Stimulated activated CD8-positive, alpha-beta memory T cell treated with anti-CD3 and anti-CD28 coated beads, Interleukin-4, amount 100 ng/mL, for 1 hour (primary cell): ENCODE measurements at places on chromosomes 11 and 22.
A peak's percentile ranks its signal among the peaks of the same experiment; 100 is the strongest.

- no peak for DNase-seq
Observed at GRCh38 chr22:37887584-37888378, 18.3 kb upstream of the MICALL1 start.

DNA sequence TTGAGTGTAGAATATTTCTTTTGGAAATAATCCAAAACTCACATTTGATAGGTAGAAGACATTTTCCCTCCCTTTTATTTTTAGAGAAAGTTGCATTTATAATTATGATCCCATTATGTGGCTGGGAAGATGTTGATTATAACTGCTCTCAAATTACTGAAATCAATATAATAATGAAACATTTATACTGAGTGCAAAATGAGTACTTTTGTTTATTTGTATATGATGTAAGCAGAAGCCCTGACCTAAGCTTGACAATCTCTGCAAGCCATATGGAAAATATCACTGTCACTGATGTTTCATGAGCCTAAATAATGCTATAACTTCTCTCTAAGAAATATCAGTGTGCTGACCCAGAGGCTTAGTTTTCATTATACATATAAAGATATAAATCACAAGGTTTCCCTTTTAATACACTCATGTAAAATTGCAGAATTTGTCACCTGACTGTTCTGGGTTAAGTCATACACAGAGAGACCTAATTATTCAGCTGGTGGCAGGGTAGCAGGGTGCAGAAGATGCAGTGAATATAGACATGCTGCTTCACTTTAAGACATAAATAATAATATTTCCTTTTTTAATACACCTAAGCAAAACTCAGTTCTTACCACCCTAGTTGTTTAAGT is 99.2 kb downstream of the BBOX1 start:
- DNase-seq = no peak

DNA sequence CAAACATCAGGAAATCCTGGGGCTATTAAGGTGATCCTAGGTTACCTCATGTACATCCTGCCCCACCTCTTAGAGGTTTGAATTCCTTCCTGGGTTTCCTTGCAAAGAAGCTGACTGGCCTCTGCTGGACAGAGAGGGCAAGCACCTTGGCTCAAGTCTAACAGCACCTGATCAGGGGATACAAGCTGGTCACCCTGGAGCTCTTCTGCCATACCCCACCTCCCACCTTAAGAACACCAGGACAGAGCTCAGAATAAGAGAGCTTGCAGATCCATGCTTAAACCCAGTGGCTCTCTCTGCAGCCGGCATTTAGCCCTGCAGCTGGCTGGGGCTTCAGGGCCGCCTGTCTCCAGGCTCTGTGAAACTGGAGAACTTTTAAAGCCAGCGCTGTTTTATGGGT is 386.6 kb upstream of the NARS2 start:
- no peak for DNase-seq

DNA sequence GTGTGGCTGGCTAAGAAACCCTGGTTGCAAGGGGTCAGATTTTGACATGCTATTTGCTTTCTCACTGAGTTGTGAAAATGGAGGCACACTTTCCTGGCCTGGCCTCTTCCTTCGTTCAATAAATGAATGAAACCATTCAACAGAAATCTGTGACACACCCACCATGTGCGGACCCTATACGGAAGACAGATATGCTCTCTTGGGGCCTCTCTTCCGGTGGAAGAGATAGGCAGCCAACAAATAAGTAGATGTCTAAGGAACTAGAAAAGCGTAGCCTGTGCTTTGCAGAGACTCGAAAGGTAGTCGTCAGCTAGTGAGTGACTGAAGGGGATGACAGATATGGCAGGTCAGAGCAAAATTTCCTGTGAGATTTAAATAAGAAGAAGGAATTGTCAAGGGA is 5.3 kb downstream of the KCNQ1OT1 start:
- DNase-seq = no peak

GRCh38 chr11:29629286-29629685 is 387.5 kb downstream of the KCNA4 start:
- DNase-seq = no peak

- no peak for DNase-seq
Observed at GRCh38 chr22:45424241-45424731, 10.8 kb downstream of the RIBC2 start.

GRCh38 chr11:80592546-80592945 is 1151.7 kb upstream of the TENM4 start:
- DNase-seq = no peak

DNA sequence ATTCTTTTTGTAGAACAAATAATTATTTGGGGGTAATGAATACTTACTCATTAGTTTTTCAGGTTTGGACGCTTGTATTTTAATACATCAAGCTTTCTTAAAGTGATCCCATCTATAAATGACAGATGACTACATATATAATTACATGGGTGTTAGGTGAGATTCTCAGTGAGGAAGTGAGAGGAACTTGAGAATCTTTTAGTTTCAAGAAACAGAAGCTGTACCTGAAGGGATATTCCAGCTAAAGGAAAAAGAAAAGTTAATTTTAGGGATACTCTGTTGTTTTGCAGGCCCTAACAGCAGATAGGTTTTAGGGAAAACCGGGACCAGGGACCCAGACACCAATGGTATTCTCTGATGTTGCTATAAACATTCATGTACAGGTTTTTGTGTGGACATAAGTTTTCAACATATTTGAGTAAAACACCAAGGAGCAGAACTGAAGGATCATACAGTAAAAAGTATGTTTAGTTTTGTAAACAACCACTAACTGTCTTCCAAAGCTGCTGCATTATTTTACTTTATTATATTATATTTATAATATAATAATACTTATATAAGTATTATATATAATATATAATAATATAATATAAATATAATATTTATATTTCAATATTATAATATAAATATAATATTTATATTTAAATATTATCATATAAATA is 24.1 kb upstream of the PHOX2A start:
- no peak for DNase-seq

- DNase-seq = peak; percentile 29
Observed at GRCh38 chr11:74255741-74256375, 55.6 kb downstream of the P4HA3 start.

DNA sequence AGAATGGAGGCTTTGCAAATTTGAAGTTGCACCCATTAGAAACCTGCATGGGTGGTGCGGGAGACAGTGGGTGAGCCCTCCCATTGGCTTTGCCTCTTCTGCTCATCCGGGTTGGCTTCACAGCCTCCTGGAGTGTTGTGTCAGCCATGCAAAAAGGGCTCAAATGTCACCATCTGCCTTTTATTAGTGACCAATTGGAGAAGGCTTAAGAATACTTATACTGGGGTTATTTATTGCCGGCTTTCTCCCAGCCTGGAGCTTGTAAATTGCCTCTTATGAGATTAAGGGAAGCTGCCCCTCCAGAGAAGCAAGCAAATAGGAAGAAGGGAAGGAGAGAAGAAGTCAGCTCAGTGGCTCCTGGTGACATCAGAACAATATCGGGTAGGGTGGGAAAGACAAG is 182.6 kb downstream of the ST3GAL4 start:
- no peak for DNase-seq

GRCh38 chr22:30485362-30485988 is 13.7 kb upstream of the SEC14L3 start:
- DNase-seq = peak; percentile 60

DNA sequence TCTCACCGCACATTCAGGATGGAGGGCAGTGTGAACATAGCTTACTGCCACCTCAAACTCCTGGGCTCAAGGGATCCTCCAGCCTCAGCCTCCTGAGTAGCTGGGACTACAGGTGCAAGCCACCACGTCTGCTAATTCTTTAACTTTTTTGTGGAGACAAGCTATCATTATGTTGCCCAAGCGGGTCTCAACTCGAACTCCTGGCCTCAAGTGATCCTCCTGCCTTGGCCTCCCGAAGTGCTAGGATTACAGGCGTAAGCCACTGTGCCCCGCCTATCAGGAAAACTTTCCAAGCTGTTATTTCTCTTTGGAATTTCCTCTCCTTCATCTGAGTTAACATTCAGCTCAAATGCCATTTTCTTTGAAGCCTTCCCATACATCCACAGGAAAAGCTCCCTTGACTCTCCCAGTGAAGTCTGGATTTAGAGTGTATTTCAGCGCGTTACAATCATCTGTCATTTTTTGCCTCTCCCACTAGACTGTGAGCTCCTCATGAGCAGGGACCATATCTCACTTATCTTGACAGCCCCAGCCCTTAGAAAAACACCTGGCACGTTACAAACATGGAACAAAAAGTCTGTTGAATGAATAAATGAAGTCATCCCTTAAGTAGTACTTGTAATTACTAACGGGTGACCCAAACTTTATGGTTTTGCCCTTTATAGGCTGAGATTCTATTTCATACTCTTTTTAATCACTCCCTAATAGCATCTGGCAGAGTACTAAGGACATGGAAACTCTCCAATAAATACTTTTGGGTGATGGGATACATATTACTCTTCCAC is 2.2 kb downstream of the MRTFA start:
- DNase-seq = no peak

GRCh38 chr22:48417225-48418070 is 1410.2 kb downstream of the BRD1 start:
- DNase-seq = no peak

DNA sequence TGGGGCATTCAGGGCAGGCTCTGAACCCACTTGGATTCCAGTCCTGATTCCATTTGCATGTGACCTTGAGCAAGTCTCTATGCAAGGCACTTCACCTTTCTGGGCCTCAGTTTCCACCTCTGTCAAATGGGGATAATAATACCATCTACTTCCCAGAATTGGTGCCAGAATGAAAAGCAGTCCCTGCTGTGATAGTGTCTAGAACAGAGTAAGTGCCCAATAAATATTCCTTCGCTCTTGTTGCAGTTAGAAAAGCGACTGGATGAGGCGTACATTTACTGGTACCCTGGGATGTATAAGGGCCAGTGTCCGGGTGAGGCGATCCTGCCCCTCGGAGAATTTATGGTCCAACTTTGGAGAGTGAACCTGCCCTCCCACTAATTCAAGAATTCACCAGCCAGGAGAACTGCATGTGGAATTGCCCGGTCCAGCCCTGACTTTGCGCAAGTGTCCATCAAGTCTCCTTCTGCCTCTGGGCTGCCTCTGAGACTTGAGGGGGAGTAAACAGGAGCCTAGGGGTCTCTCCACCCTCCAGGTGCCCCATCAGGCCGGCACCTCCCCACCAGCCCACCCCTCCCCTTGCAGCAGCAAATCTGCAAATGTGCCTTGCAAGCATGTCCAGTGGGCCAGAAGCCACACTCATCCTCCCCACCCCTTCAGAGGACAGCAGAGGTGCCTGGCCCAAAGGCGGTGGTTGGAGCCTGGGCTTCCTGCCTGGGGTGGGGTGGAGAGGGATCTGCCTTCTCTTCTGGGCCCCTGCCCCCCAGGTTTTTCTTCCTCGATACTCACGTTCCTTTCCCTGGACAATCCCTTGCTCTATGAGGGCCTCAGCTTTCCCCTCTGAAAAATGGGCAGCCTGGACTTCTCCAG is 30.9 kb upstream of the SLC35C1 start:
- no peak for DNase-seq

DNA sequence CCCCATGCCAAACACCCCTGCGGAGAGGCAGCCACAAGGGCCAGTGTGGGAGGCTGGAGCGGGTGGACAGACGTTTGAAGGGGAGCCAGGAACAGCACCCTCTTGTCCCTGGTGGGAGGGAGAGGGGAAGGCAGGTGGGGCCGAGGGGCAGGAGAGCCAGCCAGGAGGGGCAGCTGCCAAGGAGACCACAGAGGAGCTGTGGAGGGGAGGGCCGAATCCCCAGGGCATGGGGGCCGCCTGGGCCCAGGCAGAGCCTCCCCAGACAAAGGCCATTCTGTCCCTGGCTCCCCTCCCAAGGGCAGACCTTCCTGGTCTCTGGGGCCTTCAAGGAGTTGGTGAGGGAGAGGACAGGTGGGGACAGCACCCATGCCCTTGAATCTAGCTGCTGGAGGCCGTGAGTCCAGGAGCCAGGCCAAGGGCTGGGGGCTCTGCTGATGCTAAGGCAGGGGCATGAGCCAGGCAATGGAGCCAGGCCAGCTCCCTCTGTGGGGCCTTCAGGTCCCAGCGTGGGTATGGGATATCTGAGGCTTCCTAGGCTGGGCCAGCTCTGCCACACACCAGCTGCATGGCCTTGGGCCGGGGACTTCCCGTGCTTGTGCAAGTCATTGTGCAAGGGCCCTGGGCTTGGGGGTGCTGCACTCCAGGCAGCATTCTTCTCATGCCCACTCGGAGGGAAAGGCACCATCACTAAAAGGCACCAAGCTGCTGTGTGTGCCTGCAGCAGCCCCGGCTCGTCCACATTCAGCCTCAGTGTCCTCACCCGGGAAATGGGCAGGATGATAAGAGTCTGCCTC is 11.4 kb downstream of the EMID1 start:
- no peak for DNase-seq

- DNase-seq = no peak
Observed at GRCh38 chr11:118921929-118922744, 3.6 kb downstream of the BCL9L start.

DNA sequence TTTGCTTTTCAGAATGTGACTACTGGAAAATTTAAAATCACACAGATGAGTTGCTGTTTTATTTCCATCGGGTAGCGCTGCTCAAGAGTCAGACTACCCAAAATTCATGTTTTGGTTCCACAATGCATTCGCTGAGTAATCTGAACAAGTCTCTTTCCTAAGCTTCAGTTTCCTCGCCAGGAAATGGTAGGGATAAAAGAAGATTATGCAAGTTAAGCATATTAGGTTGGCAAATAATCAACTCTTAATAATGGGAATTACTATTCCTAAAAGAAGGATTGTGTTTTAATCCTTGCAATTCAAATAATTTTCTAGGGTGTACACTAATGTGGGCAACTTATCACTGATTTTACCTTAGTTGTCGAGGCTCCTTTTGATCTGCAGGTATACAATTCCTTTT is 326.5 kb downstream of the LARGE1 start:
- DNase-seq = no peak

- DNase-seq = no peak
Observed at GRCh38 chr11:16792426-16792825, 54.0 kb downstream of the C11orf58 start.

DNA sequence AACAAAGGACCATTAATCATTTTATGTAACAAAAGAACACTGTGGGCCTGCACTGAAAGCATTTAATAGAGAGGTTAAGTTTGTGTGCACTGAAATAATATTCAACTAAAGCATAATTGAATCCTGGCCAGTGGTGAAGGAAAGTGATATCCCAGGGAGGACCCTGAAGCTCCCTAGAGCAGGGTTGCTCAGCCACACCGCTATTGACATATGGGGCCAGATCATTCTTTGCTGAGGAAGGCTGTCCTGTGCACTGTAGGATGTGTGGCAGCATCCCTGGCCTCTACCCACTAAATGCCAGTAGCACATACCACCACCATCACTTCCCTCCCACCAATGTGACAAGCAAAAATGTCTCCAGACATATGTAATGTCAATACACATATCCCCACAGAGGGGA is 166.1 kb upstream of the MTNR1B start:
- no peak for DNase-seq

DNA sequence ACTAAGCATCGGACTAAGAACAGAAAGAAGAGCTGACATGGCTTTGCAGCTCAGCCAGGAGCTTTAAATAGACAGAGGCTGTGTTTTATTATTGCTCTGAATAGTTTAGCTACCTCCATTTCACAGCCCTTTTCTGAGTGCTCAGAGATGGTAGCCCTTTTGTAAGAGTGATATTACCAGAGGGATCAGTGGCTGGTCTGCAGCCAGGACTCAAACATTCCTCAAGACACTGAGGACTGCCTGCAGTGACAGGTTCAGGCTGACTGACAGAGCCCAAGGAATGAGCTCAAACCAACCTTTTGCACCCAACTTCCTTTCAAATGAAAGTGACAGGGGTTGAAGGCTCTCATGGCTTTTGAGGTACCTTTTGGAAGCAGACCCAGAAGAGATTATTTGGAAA is 189.0 kb downstream of the DDX10 start:
- no peak for DNase-seq

- no peak for DNase-seq
Observed at GRCh38 chr11:22539821-22540256, 85.8 kb downstream of the FANCF start.
